Suppressor macrophage treated with lipopolysaccharide for 1 hour (primary cell): ENCODE measurements at places on chromosomes 2 and 18.
A peak's percentile ranks its signal among the peaks of the same experiment; 100 is the strongest.

GRCh38 chr2:104428155-104428554 lies 425.8 kb upstream of the POU3F3 start:
- DNase-seq, result no peak

DNA sequence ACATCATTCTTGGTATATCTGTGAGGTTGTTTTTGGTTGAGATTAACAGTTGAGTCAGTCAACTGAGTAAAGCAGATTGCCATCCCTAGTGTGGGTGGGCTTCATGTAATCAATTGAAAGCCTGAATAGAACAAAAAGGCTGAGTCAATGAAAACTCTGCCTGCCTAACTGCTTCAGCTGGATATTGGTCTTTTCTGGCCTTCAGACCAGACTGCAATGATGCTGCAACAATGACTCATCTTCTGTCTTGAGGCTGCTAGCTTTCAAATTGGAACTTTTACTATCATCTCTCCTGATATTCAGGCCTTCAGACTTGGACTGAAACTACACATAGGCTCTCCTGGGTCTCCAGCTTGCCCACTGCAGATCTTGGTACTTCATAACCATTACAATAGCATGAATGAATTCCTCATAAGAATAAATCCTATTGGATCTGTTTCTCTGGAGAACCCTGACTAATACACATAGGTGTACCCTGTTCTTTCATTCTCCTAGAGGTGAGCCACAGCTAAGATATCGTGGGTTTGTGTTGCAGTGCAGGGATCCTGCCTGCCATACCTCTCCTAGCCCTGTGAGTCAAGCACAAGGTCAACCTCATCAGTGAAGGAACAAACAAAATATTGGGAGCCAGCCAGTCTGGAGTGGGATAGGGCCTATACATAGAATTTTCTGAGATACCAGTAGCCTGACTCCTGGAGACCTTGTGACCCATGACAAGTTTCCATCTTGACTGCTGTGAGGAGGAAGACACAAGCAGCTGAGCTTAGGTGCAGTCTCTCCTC lies 473.8 kb downstream of the DCC start:
- DNase-seq, result no peak

- no peak for DNase-seq
Measured at GRCh38 chr18:23838801-23839366, 149.6 kb downstream of the LAMA3 start.

DNA sequence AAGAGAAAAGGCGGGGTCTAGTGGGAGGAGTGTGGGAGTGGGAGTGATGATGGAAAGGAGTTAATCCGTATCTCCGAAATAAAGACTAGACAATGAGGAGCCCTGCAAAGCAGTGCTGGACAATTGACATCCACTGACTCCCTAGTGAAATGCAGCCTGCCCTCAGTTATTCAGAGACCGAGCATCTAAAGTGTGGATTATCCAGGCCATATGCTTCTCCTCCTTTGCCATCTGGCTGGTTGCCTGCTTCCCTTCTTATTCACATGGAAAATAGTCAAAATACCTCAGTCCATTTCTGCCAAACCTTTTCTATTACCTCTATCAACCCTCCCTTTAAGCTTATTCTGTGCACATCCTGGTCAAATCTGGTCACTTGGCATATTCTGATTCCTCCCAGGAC lies 288.8 kb upstream of the SIX3 start:
- no peak for DNase-seq

GRCh38 chr2:50148632-50149031 lies 883.3 kb downstream of the NRXN1 start:
- no peak for DNase-seq

DNA sequence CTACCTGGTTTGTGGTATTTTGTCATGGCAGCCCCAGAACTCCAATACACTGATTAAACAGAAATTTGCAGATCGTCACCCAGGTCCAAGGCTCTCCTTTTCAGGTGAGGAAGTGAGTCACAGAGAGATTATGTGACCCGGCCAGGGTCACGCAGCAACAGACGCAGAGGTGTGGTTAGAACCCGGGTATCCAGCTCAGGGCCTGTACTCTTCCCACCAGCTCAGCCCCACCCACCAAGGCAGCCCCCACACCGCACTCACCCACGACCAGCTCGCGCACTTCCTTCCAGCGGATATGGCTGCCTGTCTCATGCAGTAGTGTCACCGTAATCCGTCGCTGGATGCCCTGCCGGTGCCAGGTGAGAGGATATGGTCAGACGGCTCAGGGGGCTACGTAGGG lies 48.1 kb downstream of the AQP12A start:
- no peak for DNase-seq

- DNase-seq, result no peak
Measured at GRCh38 chr2:151556121-151556520, 146.4 kb downstream of the RIF1 start.

DNA sequence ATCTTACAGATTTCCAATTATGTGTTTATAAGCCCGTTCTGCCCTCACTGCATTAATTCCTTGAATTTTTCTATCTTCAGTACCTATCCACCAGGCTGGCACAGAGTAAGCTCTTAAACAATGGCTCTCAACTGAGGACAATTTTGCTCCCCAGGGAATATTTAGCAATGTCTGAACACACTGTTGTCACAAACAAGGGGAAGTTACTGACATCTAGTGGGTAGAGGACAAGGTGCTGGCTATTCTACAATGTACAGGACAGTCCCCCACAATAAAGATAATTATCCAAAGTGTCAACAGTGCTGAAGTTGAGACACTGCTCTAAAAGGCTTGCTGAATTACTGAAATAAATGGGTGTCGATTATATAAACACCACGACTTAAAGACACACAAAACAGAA lies 5.0 kb downstream of the NDUFS1 start:
- peak; percentile 20 for DNase-seq

DNA sequence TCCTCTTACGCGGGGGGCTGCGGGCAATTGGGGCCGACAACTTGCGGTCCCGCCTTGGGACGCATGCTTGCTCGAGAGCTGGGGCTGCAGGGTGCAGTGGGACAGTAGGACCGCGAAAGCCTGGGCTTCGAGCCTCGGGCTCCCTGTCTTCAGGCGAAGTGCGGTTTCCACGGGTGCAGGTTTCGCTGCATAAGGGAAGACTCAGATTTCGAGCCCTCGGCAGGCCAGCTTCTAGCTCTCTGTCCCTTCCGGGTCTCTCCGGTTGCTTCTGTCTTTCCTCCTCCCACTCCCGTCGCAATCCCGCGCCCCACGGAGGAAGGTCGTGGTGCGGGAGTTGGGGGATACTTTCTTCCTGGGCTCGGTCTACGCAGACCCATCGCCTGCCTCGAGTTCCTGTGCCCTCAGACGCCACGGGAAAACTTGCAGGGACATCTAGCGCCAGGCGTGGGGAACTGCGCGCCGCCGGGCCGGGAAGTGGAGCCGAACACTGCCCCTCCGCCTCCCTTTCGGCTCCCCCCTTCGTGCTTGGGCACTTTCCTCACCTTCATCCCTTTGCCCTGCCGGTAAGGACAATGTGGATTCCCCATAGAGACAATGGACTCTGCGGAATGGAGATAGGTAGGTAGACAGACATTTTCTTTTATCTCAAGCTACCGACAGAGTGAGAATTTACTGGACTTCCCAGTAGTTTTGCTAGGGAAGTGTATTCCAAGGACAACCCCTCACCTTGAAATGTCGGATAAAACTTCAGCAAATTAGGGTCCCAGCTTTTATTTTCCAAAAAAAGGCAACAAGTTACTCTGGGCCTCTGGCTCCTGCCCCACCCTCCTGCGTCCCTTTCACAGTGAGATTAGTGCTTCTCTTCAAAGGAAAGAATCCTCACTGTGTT lies 4.2 kb upstream of the HOXD13 start:
- DNase-seq, result peak; percentile 80

GRCh38 chr18:48296581-48296980 lies 112.6 kb downstream of the ZBTB7C start:
- DNase-seq, result no peak

DNA sequence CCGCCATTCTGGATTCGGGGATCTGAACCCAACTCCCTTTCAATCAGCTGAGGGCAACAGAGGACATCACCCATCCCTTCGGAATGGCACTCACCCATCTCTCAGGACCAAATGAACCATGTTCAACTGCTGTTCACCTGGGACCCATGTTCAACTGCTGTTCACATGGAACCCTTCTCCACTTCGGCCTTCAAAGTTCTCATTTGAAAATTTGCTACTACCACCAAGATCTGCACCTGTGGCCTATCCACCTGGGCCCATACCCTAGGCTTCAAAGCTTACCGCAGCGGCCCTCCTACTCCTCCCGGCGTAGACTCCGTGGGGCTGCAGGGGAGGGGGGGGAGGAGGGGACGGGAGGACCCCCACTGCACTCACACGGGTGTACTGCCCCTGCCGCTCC lies 119.2 kb upstream of the ANKRD30BL start:
- no peak for DNase-seq

GRCh38 chr2:86397986-86398385 lies 43.2 kb upstream of the KDM3A start:
- DNase-seq, result no peak

DNA sequence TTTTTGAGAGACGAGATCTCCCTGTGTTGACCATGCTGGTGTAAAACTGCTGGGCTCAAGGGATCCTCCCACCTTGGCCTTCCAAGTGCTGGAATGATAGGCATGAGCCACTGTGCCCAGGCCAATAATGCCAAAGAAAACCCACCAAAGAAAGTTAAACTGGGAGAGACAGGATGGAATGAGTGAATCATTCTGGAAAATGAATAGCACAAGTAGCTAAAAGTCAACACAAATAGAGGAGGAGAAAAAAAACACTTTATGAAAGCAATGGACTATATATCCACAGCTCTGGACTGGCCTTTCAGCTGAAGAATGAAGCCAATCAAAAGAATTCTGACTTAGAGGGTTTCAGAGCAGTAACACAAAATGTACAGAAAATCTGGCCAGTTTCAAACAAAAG lies 23.9 kb downstream of the IAH1 start:
- DNase-seq, result no peak

DNA sequence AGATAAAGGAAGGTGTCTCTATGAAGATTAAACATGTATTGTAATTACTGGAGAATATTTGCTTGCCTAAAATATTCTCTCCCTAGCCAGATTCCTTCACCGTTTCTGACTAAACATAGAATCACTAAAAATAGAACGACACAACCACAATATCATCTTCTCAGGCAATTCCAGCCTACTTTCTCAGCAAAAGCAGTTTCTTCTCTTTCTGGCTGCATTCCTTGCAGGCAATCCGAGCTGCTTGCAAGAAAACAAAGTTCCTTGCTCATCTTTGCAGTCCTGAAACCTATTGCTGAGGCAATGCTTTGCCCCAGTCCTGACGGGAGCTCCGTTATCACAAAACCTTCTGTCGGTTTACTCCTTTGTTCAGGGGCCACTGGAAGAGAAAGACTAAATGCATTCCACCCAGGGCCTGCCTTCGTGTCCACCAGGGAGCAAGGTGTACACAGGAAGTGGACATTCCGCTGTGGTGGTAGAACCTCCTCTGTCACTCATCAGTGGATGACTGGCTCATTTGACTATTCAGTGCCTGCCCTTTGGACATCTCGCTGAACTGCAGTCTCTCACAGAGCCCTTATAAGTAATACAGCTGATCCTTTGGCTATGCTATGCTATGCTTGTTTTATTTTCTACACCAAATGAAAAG lies 239.2 kb upstream of the DOK6 start:
- no peak for DNase-seq

- DNase-seq, result no peak
Measured at GRCh38 chr2:130871843-130872740, 35.4 kb downstream of the ARHGEF4 start.

- no peak for DNase-seq
Measured at GRCh38 chr18:44556296-44556695, 124.4 kb upstream of the SETBP1 start.

GRCh38 chr2:143682436-143683055 lies 553.3 kb downstream of the ARHGAP15 start:
- no peak for DNase-seq

DNA sequence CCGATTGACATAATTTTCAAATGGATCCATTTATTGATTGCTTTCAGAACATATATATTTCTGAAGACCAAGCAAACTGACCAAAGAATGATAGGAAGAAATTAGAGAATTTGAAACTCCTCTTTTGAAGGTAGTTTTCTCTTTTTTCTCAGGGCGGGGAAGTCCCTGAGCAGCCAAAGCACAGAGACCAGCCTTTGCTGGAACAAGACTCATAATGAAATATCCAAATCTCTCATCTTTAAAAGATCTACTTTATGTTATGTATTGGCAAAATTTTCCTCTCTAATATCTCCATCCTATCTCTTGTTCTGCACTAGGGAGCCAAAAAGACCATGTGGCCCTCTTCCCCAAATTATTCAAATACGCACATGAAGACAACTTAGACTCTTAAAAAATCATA lies 379.0 kb upstream of the TCF4 start:
- no peak for DNase-seq

DNA sequence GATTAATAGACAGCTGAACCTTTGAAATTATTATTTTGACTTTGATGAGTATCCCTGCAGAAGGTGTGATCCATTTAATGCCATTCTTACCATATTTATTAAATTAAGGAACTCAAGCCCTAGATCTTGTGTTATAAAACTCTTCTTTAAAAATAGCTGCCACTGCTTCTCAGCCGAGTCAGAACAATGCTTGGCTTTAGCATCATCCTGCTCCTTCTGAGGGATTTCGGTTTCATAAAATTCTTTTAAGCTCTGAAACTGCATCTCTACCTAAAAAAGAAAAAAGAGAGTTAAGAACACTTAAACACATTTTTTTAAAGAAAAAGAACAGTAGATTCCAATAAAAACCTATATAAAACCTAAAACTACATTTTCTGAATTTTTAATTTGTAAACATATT lies 70.7 kb upstream of the TTN start:
- DNase-seq, result no peak

DNA sequence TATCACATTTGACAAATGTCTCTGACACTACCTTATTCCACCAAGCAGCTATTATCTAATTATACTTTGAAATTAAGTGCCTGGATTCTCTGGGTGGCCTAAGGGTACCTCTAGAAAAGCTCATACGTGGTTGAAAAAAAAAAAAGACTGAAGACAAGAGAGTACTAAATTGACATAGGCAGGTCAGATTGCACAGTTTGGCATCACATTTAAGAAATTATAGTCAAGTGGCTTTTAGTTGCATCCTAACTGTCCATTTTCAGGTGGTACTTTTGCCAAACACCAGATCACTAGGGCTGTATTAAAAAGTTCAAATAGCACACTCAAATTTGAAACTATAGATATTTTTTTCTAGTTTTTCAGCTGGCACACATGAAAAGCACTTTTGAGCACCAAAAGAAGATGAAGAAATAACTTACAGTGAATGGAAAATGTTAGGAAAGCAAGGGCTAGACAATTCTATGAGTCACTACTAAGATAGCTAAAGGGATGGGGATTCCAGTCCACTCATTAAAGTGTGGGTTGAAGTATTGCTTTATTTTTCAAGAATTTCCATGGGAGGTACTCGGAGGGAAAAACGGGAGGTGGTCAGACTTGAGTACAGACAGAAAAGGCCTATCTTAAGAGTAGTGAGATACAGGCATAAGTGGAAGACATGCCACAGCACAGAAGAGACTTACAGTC lies 106.5 kb upstream of the COL5A2 start:
- peak; percentile 56 for DNase-seq
